A549 treated with DMSO at 1 μM for 4 hours (cell line): ENCODE measurements at places on chromosomes 6 and 20. TPM values are rescaled to one million over a fixed set of nuclear protein-coding genes. Genes with fewer than 3 reads are reported as not detected.

Gene PSORS1C2
- total RNA-seq: not detected in 5 replicates

Gene MEI4
- total RNA-seq: not detected in 5 replicates

Gene IMPG1
- total RNA-seq: not detected in 5 replicates

Gene OPN5
- total RNA-seq: not detected in 5 replicates

Gene ZSCAN26
- 5.0 to 7.7 TPM (median 6.5 TPM) in 5 replicates for total RNA-seq

Gene FILIP1
- total RNA-seq: 0.17 to 0.48 TPM (median 0.37 TPM) in 5 replicates

Gene SHLD1
- 6.7 to 8.1 TPM (median 7.7 TPM) in 5 replicates for total RNA-seq

Gene RSPH9
- 0.17 to 0.26 TPM (median 0.20 TPM) in 5 replicates for total RNA-seq

Gene MED23
- 6.5 to 8.9 TPM (median 7.8 TPM) in 5 replicates for total RNA-seq

Gene PI16
- total RNA-seq: not detected in 5 replicates

Gene ZSCAN12
- 1.5 to 1.9 TPM (median 1.8 TPM) in 5 replicates for total RNA-seq

Gene OSER1
- total RNA-seq: 49.0 to 58.2 TPM (median 56.7 TPM) in 5 replicates

Gene TGM3
- total RNA-seq: 0.07 to 0.11 TPM (median 0.08 TPM) in 3 of 5 replicates, not detected in the others

Gene VWA7
- total RNA-seq: 1.4 to 2.0 TPM (median 1.8 TPM) in 5 replicates

Gene TNFAIP3
- 10.7 to 16.9 TPM (median 13.5 TPM) in 5 replicates for total RNA-seq

Gene BIRC7
- 2.6 to 4.1 TPM (median 3.7 TPM) in 5 replicates for total RNA-seq

Gene GHRH
- total RNA-seq: not detected in 5 replicates

Gene C6orf163
- 0.15 to 0.19 TPM (median 0.17 TPM) in 3 of 5 replicates, not detected in the others for total RNA-seq

Gene TFAP2C
- 13.6 to 16.5 TPM (median 15.4 TPM) in 5 replicates for total RNA-seq

Gene CD24
- 203 to 304 TPM (median 267 TPM) in 5 replicates for total RNA-seq

Gene TCF19
- 13.2 to 16.2 TPM (median 14.4 TPM) in 5 replicates for total RNA-seq

Gene AMD1
- 130 to 162 TPM (median 146 TPM) in 5 replicates for total RNA-seq

Gene RAB32
- total RNA-seq: 34.3 to 49.0 TPM (median 45.3 TPM) in 5 replicates

Gene MYH7B
- 0.08 to 0.17 TPM (median 0.13 TPM) in 4 of 5 replicates, not detected in the other for total RNA-seq

Gene C6orf89
- total RNA-seq: 15.5 to 20.5 TPM (median 18.5 TPM) in 5 replicates

Gene SPTLC3
- 0.06 to 0.17 TPM (median 0.08 TPM) in 5 replicates for total RNA-seq

Gene ADAM33
- 0.05 to 0.06 TPM (median 0.05 TPM) in 3 of 5 replicates, not detected in the others for total RNA-seq

Gene CDH26
- total RNA-seq: 0.09 to 0.28 TPM (median 0.12 TPM) in 4 of 5 replicates, not detected in the other

Gene IFNGR1
- total RNA-seq: 24.7 to 30.2 TPM (median 28.0 TPM) in 5 replicates

Gene ULBP2
- 3.4 to 4.6 TPM (median 3.5 TPM) in 5 replicates for total RNA-seq

Gene NRN1
- total RNA-seq: 0.76 to 1.3 TPM (median 1.1 TPM) in 5 replicates

Gene GGT7
- 6.2 to 8.1 TPM (median 7.3 TPM) in 5 replicates for total RNA-seq

Gene MCM9
- 4.8 to 6.6 TPM (median 6.1 TPM) in 5 replicates for total RNA-seq

Gene SMIM28
- not detected in 5 replicates for total RNA-seq

Gene MEP1A
- total RNA-seq: not detected in 5 replicates

Gene SMOC2
- not detected in 5 replicates for total RNA-seq

Gene BCAS1
- total RNA-seq: 0.55 to 0.85 TPM (median 0.71 TPM) in 5 replicates

Gene CPNE5
- 0.06 to 0.15 TPM (median 0.11 TPM) in 5 replicates for total RNA-seq

Gene TTI1
- 17.2 to 24.3 TPM (median 23.3 TPM) in 5 replicates for total RNA-seq
